Stimulated activated CD8-positive, alpha-beta memory T cell treated with anti-CD3 and anti-CD28 coated beads, Interleukin-15, amount 100 ng/mL, for 24 hours (primary cell): ENCODE measurements at places on chromosomes 4 and X.

- DNase-seq, result no peak
Measured at GRCh38 chr4:81085291-81085690, 54.8 kb downstream of the BMP3 start.

DNA sequence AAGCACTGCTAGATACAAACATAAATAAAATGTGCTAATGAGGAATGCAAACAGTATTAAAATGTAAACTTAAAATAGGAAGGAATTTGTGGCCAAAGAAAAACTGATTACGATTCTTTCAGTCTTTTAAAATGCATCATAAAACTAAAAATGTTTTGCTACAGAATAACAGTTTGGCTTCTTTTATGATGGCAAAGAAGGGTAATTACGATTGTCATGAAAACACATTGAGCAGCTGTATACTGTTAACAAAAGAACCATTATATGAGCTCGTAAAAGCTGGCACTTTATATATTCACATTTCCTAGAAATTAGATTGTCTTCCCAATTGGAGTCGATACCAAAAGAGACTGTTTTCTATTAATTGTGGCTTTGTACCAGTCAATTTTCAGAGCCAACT lies 290.4 kb downstream of the NR3C2 start:
- DNase-seq, result no peak

GRCh38 chr4:4388311-4388790 lies 1.4 kb downstream of the NSG1 start:
- no peak for DNase-seq

DNA sequence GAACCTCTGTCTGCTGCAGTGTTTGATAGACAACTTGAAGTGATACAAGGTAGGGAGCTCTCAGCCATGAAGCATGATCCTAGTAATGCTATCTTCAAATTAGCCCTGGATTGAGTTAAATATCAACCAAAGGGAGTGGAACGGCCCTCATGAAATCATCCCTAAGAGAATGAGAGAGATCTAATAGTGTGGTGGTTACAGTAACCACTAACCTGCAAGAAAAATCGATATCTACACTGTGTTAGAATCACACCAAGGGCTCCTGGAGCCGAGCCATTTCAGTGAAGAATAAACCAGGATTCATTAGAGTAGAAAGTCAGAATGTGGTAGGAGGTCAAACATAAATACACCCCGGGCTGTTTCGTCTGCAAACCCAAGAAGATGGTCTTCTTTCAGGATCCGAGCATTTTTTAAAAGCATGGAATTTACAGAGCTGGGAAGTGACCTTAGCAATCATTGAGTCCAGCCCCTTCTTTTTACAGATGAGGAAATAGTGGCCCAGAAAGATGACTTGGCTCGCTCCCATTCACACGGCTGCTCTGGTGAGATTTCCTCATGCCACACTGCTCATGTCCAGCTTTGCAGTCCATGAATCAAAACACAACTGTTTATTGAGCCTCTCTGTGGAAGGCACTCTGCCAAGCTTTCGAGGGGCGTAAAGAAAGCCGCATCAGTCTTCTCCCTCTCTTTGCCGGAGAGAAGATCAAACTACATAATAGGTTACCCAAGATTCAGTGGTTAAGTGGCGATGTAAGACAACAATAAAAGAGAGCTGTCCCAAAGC lies 5.5 kb upstream of the DCTD start:
- no peak for DNase-seq

- no peak for DNase-seq
Measured at GRCh38 chr4:54400802-54401201, 171.7 kb downstream of the PDGFRA start.

DNA sequence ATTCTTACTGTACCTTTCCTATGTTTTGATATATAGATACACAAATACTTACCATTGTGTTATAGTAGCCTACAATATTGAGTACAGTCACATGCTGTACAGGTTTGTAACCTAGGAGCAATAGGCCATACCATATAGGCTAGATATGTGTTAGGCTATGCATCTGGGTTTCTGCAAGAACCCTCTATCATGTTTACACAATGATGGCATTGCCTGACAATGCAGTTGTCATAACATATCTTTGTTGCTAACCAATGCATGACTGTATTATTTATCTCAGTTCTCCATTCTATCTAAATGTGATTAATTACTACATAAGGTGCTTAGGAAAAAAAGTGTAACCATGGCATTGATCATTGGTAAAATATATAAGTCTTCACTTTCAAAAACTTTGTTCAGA lies 10.0 kb upstream of the SPCS3 start:
- DNase-seq, result no peak

DNA sequence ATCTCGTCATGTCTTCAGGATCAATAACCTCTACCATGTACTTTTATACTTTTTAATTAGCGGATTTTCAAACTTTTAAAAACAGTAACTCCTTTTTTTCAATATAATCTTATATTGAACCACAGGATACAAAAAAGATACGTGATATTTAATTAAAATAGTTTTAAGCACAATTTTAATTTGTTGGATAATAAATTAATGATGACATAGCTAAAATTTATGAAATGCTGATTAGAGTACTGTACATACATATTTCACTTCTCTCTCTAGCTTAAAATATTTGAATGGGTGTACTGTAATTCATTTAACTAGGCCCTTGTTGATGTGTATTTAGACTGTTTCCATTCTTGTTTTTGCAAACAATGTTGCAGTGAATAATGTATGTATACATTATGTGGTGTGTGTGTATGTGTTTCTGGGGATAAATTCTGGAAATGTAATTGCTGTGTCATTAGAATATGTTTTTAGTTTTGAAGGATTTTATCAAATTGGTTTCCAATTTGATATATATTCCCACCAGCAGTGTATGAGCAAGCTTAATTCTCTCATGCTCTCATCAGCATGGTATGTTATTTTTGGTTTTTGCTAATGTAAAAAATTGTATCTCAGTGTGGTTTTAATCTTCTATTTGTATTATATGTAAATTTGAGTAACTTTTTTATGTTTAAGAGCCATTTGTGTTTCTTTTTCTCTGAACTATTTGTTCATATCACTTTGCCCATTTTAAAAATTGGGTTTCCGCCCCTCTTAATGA lies 66.4 kb downstream of the CDKL5 start:
- DNase-seq, result no peak

DNA sequence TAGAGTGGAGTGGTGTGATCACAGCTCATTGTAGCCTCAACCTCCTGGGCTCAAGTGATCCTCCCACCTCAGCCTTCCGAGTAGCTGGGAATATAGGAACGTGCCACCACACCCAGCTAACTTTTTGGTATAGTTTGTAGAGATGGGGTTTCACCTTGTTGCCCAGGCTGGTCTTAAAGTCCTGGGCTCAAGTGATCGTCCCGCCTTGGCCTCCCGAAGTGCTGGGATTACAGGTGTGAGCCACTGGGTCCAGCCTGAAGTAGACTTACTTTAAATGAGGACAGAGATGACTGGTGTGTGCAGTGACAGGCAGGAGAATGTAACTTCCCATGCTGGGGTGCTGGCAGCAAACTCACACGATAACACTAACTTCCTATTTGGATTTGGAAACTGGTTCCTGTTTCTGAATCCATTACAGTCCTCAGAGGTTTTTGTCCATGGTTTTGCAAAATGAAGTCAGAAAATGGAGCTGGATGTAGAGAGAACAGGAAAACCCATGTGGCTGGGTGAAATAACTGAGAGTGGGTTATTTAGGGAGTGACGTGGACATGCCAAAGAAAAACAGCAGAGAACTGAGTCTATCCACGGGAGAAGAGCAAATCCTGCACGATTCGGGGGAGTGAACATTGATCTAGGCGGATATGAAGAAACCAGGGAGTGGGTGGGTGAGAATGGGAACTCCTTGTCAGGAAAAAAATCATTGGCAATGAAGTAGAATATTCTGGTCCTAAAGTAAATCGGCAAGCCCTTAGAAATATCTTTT lies 95.6 kb downstream of the GATB start:
- DNase-seq, result no peak

GRCh38 chrX:129686422-129686948 lies 31.7 kb upstream of the APLN start:
- no peak for DNase-seq

DNA sequence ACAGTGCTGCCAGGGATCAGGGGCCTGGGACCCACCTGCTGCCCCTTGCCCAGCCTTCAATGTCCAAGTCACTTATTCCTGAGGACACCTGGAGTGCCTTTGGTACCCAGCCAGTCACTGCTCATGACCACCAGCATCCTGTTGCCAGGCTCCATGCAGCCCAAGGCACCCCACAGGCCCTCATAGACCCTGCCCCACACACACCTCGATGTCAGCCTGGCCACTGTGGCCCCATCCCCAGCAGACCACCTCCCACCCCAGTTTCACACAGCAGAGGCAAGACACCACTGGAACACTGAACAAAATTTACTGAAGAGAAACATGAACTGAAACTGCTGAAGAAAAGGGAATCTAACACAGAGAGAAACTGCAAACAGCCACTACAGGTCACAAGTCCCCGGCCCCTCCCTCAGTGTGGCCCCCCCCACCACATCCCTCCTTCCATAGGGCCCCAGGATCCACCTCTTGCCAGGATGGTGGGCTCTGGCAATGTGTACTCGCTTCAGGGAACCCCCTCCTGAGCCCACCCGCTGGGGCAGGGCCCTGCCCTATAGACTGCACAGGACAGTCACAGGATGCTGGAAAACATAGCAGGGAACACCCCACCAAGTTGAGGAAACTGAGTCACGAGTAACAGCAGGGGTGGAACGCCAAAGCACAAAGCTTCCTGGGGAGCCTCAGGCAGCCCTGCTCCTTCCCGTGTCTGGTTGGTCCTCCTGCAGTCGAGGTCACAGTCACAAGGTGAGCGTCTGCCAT lies 5.2 kb downstream of the PNMA5 start:
- DNase-seq, result no peak

DNA sequence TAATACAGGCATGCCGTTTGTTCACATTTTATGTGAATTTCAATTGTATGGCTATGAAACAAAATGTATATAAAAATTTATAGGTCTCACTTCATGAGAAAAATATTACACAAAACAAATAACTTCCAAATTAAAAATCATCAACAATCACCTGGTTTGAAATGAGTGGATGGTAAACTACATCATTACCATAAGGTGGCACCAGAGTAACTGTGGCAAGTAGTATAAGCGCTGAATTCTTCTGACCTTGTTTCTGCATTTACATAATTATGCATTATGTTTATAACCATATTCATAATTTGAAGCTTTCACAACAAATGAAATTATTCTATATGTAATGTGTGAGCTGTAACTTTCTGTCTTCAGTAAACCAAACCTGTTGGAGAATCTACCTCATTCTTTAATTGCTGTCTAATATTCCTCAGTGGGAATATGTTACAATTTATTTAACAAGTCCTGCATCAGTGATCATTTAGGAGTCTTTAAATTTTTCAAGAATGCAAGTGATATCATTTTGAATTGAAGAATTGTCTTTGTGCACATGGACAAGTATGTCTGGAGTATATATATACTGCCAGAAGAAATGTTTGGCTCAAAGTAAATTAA lies 55.2 kb downstream of the MMRN1 start:
- no peak for DNase-seq

- DNase-seq, result no peak
Measured at GRCh38 chr4:90979556-90979955, 852.4 kb downstream of the CCSER1 start.

- DNase-seq, result no peak
Measured at GRCh38 chrX:118174516-118175098, 58.0 kb upstream of the KLHL13 start.

DNA sequence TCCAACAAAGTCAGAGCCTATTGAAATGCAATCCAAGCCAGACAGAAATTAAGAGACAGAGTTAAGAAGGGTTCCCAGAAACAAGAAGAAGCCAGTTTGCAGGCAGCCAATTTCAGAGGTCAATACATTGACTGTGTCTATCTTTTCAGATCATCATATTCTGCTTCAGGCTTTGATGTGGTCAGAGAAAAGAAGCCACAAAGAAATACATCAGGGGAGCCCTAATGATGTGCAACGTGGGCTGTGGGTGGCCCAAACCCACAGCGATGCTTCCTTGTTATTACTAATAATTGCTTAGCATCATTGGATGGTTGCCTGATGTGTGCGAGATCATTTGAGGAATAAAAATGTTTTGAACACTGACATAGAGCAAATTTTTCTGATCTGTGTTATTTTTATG lies 99.0 kb upstream of the DUSP21 start:
- no peak for DNase-seq

DNA sequence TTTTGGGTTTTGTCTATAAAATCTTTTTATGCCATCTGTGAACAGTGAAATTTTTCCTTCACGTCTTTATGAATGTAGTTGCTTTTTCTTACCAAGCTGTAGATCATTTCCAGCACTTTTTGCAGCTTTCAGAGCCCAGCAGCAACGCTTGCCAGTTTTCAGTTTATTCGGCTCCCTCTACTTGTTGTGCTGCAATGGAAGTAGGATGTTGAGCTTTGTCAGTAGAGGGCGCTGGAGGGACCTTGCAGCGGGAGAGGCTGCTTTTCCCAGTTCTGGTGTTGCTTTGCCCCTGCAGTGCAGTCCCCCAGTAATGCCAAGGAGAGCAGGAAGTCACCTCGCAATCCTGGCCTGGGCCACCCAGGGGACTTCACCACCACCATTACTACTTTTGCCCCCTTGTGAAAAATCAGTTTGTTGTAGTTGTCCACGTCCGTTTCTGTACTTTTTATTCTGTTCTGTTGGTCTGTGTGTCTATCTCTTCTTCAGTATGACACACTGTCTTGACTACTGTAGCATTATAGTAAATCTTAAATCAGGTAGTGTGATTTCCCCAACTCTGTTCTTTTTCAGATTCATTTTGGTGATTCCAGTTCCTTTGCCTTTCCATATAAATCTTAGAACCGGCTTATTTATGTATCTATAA lies 21.8 kb downstream of the CMC4 start:
- DNase-seq, result no peak

DNA sequence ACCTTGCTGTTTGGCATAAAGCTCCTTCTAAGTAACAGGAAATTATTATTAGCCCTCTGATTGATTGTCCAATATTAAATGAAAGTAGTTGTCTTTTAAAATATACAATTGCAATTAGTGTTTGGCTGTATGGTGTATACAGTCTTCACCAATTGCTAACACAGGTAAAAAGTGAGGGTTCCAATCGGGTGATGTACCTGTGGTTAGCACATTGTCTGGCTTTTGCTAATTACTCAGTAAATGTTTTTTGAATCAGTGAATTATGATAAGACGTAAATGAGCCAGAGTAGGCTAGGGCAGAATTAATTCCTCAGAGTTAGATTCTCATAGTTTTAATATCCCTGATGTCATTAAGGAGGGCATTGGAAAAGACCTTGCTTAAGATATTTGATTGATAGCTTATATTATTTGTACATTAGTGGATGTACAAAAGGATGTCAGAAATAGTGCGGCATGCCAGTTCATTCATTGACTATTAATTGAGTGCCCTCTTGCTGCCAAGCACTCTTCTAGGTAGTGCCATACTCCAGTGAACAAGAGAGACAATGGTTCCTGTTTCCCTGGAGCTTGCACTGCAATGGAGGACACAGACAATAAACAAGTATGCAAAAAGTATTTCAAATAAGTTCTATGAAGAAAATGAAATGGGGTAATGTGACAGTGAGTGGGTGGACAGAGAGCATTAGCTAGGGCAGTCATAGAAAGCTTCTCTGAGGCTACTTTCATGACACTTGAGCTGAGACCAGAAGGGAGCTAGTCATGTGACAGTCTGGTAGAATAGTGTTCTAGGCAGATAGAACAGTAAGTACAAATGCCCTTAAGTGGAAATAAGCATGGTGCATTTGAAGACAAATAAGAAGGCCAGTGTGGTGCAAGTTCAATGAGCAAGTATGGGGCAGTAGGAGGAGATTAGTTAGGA lies 205.9 kb upstream of the CASK start:
- DNase-seq, result no peak

GRCh38 chrX:77427611-77428010 lies 19.6 kb upstream of the FGF16 start:
- DNase-seq, result no peak
